ENCODE measurements at places on chromosomes 13 and 19.

- DNase-seq, result no peak
These were observed 19.0 kb downstream of the SPC24 start for GRCh38 chr19:11136400-11137101.

DNA sequence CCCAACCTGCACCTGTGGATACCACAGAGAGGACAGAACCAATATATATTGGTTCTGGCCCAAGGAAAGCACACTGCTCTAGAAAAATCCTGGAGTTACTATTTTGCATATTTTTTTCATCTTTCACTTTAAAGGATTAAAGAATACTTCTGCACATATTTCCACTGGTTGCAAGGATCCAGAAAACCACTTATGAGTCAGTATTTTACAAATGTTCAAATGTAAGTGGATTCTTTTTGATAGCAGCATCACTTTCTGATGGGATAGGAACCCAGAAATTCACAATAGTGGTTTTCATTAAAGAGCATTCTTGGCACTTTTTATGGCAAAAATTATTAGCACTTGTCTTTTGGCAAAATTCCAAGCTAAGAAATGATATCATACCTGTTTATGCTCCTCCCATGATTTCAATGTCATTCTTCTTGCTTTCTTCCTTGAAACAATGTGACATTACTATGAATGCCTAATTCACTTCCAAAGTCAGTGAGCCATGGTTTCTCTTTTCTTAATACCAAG lies 38.2 kb downstream of the MZT1 start:
- no peak for DNase-seq

GRCh38 chr19:46466536-46467196 lies 4.7 kb downstream of the PNMA8A start:
- DNase-seq, result no peak

GRCh38 chr19:54674021-54674617 lies 11.3 kb downstream of the LILRB4 start:
- DNase-seq, result no peak
